ENCODE measurements at places on chromosomes 5 and 9. TPM values are rescaled to one million over a fixed set of nuclear protein-coding genes. Genes with fewer than 3 reads are reported as not detected.
A peak's percentile ranks its signal among the peaks of the same experiment; 100 is the strongest.

Gene C5orf52
- not detected for polyA plus RNA-seq

Gene ZNF189
- not detected for polyA plus RNA-seq

- DNase-seq, result no peak
- H3K4me1 ChIP-seq, result no peaks in the 10 kb centered on the region
- H3K36me3 ChIP-seq, result no peaks in the 10 kb centered on the region
- no peaks in the 10 kb centered on the region for H3K27me3 ChIP-seq
- no peak overlapping the region for H3K27ac ChIP-seq
Observed at GRCh38 chr5:39648085-39648847, 223.5 kb upstream of the DAB2 start.

- H3K27me3 ChIP-seq, result no peaks in the 10 kb centered on the region
- H3K4me1 ChIP-seq, result no peaks in the 10 kb centered on the region
- H3K36me3 ChIP-seq, result no peaks in the 10 kb centered on the region
- no peak for DNase-seq
Observed at GRCh38 chr9:8816361-8816760, 1016.8 kb upstream of the DMAC1 start.

Gene C9orf78
- 147 TPM for polyA plus RNA-seq

GRCh38 chr5:172506251-172506650 is 51.9 kb upstream of the SH3PXD2B start:
- H3K4me3 ChIP-seq, result no peak overlapping the region
- no peak overlapping the region for H3K27ac ChIP-seq
- H3K27me3 ChIP-seq, result peaks cover 5% of the 10 kb centered on the region
- no peaks in the 10 kb centered on the region for H3K4me1 ChIP-seq
- no peak for DNase-seq
- no peaks in the 10 kb centered on the region for H3K36me3 ChIP-seq

- no peaks in the 10 kb centered on the region for H3K36me3 ChIP-seq
- no peaks in the 10 kb centered on the region for H3K4me1 ChIP-seq
- no peak overlapping the region for H3K27ac ChIP-seq
- no peak overlapping the region for H3K4me3 ChIP-seq
Observed at GRCh38 chr5:56244627-56245026, 11.5 kb upstream of the ANKRD55 start.

DNA sequence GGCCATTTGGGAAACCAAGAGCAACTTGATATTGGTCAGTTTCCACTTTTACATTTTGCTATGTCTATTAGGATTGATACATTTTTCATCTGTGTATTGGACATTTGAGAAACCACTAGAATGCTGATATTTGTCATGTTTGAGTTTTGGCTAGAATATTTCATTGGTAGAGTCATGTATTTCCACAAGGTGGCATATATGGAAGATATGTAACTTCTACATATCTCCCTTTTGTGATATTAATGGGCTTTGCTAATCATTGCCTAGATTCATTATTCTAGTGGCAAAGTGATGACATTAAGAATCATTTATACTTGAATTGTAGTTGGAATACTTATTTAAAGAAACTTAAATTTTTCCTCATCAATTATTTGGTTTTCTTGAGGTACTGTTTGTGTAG is 692.9 kb upstream of the EDIL3 start:
- no peaks in the 10 kb centered on the region for H3K4me1 ChIP-seq
- no peak overlapping the region for H3K4me3 ChIP-seq
- H3K27me3 ChIP-seq, result no peaks in the 10 kb centered on the region
- no peak for DNase-seq
- no peaks in the 10 kb centered on the region for H3K36me3 ChIP-seq

Gene PDE4D
- 15.4 TPM for polyA plus RNA-seq

- peaks cover 70% of the 10 kb centered on the region for H3K4me1 ChIP-seq
- no peaks in the 10 kb centered on the region for H3K36me3 ChIP-seq
- DNase-seq, result no peak
- peak overlapping the region; percentile 81 for H3K27ac ChIP-seq
Observed at GRCh38 chr5:54533541-54534190, 16.1 kb downstream of the SNX18 start.

DNA sequence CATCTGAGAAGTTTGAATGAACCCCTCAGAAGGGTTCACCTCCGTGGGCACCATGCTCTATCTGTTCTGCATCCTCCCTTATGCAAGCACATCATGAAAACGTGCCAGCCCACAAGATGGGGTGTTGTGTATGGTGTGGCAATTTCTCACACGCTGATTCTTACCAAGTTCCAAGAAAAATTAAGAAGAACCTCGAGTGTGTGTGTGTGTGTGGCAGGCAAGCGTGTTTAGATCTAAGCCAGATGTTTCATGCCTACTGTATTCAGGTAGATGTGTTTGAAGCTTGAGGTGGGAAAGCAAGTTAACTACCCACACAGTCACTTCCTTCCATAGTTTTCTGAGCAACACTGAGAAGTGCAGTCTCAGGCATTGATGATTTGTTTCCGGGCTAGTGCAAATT is 77.7 kb upstream of the GNA14 start:
- no peaks in the 10 kb centered on the region for H3K27me3 ChIP-seq
- no peak overlapping the region for H3K27ac ChIP-seq
- H3K4me1 ChIP-seq, result no peaks in the 10 kb centered on the region
- no peak overlapping the region for H3K4me3 ChIP-seq
- H3K36me3 ChIP-seq, result peaks cover 34% of the 10 kb centered on the region

- H3K36me3 ChIP-seq, result no peaks in the 10 kb centered on the region
- DNase-seq, result no peak
- no peak overlapping the region for H3K4me3 ChIP-seq
- H3K27ac ChIP-seq, result no peak overlapping the region
Observed at GRCh38 chr5:150286820-150287219, 2.8 kb downstream of the CAMK2A start.

DNA sequence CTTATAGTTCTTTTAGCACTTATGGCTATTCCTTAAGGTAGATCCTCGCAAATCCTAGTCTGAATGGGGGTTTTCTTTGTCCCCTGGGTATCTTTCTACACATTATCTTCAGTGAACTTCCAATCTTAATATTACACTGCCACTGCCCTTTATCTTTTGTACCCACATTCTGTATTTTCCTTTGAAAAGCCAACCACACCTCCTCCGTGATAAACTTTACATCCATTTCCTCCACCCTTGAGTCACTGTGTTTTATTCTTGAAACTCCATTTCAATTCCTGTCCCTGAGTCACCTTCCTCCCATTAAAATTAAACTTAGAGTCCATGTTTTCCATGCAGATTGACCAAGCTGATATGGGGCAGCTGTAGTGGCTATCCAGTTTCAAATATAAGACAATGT is 43.2 kb upstream of the RICTOR start:
- H3K27ac ChIP-seq, result no peak overlapping the region
- peaks cover 16% of the 10 kb centered on the region for H3K4me1 ChIP-seq
- no peak overlapping the region for H3K4me3 ChIP-seq
- H3K36me3 ChIP-seq, result peaks cover 42% of the 10 kb centered on the region
- H3K27me3 ChIP-seq, result peaks cover 3% of the 10 kb centered on the region

GRCh38 chr5:156109317-156110023 is 217.5 kb upstream of the SGCD start:
- H3K4me1 ChIP-seq, result no peaks in the 10 kb centered on the region
- H3K4me3 ChIP-seq, result no peak overlapping the region
- no peaks in the 10 kb centered on the region for H3K36me3 ChIP-seq
- peaks cover 5% of the 10 kb centered on the region for H3K27me3 ChIP-seq

GRCh38 chr5:98454407-98454806 is 319.1 kb upstream of the RGMB start:
- H3K27me3 ChIP-seq, result no peaks in the 10 kb centered on the region
- H3K27ac ChIP-seq, result no peak overlapping the region
- no peak for DNase-seq
- H3K36me3 ChIP-seq, result no peaks in the 10 kb centered on the region
- no peaks in the 10 kb centered on the region for H3K4me1 ChIP-seq

- H3K27ac ChIP-seq, result no peak overlapping the region
- no peaks in the 10 kb centered on the region for H3K27me3 ChIP-seq
- H3K4me1 ChIP-seq, result no peaks in the 10 kb centered on the region
- peaks cover 7% of the 10 kb centered on the region for H3K36me3 ChIP-seq
Observed at GRCh38 chr5:68011801-68012200, 203.8 kb upstream of the PIK3R1 start.

Gene PCDHA13
- polyA plus RNA-seq, result not detected

DNA sequence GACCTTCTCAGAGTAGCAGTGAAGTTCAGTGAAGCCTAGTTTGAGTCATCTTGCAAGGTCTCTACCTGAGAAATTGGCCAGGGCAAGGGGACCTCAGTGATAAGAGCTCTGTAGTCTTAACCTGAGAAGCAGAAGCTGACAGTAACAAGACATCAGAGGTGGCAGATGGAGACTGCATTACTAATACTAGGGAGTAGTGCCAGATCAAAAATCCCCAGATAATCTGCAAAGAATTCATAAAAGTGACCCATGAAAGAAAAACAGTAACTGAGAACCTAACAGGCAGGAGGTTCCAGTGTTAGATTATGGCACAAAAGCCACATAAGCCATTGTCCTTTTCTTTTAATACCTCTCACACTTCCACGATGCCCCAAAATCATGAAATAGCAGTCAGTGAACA is 175.5 kb downstream of the MUSK start:
- no peak for DNase-seq
- H3K4me3 ChIP-seq, result no peak overlapping the region
- H3K4me1 ChIP-seq, result no peaks in the 10 kb centered on the region
- H3K36me3 ChIP-seq, result no peaks in the 10 kb centered on the region
- H3K27ac ChIP-seq, result no peak overlapping the region

GRCh38 chr5:98750693-98751092 is 22.8 kb upstream of the RGMB start:
- H3K4me3 ChIP-seq, result no peak overlapping the region
- no peaks in the 10 kb centered on the region for H3K4me1 ChIP-seq
- no peak for DNase-seq
- H3K36me3 ChIP-seq, result no peaks in the 10 kb centered on the region
- peaks cover 8% of the 10 kb centered on the region for H3K27me3 ChIP-seq

Gene SARDH
- polyA plus RNA-seq, result 6.8 TPM

- H3K4me3 ChIP-seq, result no peak overlapping the region
- H3K27ac ChIP-seq, result no peak overlapping the region
- no peaks in the 10 kb centered on the region for H3K36me3 ChIP-seq
Observed at GRCh38 chr5:149156435-149157083, 15.3 kb downstream of the ABLIM3 start.

DNA sequence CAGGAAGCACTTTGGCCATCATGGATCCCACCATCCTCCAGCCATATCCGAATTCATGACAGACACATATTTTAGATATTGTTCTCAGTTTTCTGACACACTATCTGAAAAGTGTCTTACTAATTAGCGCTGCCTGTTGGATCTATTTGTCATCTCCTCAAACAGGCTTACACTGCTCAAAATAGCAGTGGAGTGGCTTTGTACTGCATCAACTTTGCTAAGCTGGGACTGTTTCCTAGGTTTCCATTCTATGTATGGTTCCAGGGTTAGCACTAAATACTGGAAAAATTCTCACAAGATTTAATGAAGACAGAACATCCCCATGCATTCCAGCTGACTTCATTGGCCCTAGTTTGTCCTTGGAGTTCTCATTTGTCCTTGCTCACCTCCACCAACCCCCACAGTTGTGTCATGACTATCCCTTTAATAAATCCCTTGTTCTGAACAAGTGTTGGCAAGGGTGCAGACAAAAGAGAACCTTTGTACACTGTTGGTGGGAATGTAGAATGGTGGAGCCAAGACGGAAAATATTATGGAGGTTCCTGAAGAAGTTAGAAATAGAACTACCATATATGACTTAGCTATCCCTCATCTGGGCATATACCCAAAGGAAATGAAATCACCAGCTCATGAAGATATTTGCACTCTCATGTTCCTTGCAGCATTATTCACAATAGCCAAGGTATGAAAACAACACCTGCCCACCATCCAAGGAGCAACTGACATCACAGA is 136.5 kb upstream of the RAI14 start:
- H3K4me1 ChIP-seq, result peaks cover 15% of the 10 kb centered on the region
- H3K27ac ChIP-seq, result no peak overlapping the region
- no peak overlapping the region for H3K4me3 ChIP-seq
- no peaks in the 10 kb centered on the region for H3K36me3 ChIP-seq
- DNase-seq, result no peak

DNA sequence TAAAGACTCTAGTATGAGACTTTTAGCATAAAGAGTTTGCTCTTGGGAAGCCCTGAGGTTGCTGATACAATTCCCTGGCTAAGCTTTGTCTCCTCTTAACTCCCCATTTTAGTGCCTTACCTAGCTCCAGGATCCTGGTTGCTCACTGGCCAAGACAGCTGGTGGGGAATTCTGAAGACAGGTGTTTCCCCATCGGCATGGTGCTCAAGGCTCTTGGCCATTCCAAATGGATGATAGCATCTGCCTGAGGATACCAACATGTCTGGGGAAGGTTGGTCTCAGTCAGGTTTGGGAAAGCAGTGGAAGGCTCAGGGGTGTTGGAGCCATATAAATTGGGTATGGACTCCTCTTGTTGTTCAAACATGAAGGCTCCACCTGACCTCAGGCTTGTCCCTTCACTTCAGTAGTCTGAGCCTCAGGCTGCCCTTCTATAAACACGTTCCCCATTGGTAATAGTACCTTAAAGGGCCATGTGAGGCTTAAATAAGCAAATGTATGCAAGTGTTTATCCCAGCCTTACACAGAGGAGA is 44.5 kb upstream of the CXCL14 start:
- peaks cover 5% of the 10 kb centered on the region for H3K36me3 ChIP-seq
- no peaks in the 10 kb centered on the region for H3K4me1 ChIP-seq
- H3K4me3 ChIP-seq, result no peak overlapping the region

Gene PCDHGA12
- not detected for polyA plus RNA-seq

DNA sequence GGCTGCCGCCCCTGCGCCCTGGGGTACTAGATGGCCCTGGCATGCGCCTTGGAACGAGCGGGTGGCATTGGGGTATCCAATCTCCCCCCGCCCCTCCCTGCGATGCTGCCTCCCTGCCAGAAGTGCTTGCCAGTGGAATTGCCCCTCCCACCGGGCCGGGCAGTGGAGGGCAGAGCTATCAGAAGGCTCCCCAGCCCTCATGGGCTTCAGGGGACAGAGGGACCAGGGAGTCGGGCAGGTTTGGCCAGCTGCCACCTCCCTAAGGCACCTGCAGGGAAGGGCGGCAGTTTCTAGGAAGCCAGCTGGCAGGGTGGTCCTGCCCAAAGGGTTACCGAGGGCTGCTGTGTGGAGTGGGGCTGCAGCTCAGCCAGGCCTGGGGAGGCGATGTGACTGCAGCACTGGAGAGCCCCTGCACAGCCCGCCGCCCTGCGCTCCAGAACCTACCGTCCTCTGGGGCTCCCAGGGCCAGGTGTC is 52.8 kb upstream of the EGFL7 start:
- H3K4me3 ChIP-seq, result no peak overlapping the region
- no peaks in the 10 kb centered on the region for H3K36me3 ChIP-seq
- H3K27ac ChIP-seq, result no peak overlapping the region
- no peaks in the 10 kb centered on the region for H3K27me3 ChIP-seq
- DNase-seq, result no peak

GRCh38 chr5:115180165-115180709 is 10.5 kb upstream of the TRIM36 start:
- DNase-seq, result peak; percentile 39
- H3K27ac ChIP-seq, result no peak overlapping the region
- peak overlapping the region; percentile 90 for H3K4me3 ChIP-seq
- peaks cover 14% of the 10 kb centered on the region for H3K4me1 ChIP-seq
- no peaks in the 10 kb centered on the region for H3K36me3 ChIP-seq

Gene PCDHA1
- not detected for polyA plus RNA-seq

Gene INSYN2B
- not detected for polyA plus RNA-seq
